ENCODE measurements at places on chromosomes 2 and 18.
A peak's percentile ranks its signal among the peaks of the same experiment; 100 is the strongest.

DNA sequence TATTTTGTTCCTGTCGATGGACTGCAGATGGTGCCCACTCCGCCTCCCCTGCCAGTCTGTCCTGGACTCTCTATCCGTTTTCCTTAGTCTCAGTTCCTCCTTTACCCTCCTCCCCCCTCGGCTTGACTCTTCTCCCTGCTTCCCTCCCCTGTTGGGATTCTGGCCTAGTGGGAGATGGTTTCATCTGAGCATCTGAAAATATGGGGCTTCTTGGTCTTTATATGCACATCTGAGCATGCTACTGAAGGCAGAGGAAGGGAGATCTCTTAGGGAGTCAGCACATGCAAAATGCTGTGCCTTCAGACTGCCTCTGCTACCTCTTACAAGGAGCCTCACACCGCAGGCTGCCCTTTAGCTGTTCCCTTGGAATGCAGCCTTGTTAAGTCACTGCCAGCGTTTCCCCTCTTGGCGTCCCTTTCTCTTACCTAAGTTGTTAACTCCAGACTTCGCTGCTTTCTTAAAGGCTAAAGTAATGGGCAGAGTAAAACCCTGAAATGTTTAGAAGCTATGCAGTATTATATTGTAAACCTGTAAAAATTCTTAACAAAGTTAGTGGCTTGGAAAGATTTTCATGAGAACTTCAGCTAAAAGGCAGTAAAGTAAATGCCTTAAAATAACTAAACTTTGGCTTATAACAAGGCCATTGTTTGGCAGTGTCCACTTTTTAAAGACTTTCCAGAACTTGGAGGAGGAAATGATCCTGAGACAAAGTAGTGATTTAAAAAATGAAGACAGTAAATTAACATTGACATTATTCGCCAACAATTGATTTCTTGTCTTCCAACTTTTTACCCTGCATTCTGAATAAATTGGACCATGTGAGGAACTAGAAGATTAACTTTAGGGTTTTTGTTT, 49.8 kb downstream of the LDLRAD4 start:
- peak; percentile 81 for DNase-seq

DNA sequence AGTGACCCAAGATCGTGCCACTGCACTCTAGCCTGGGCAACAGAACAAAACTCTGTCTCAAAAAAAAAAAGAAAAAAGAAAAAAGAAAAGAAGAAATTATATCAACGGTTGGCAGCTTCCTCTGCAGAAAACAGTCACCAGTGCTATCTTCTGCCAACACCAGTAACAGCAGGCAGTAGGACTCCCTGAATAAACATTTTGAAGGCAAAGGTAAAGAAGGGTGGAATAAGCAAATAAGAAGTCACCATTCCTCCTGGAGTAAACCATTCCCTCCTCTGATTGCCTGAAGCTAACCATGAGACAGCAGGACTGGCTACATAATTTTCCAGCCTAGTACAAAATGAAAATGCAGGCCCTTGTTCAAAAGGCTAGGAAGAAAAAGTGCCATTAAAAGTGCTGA, 9.0 kb upstream of the RNF103 start:
- DNase-seq = no peak

DNA sequence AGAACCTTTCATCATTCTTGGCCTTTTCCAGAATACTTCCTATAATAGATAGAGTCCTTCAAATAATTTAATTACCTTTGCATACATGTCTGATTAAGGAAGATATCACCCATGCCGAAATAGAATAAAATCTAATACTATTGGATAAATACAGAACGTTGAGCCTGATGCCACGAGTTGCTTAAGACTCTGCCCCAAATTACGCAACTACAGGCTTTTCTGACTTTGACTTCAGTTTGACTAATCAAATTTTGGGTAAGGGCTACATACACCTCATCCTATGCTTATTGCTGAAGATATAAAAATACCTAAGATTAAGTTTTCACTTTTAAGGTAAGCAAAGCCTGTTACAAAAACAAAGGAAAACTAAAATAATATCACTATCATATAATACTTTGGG, 1065.1 kb upstream of the NRXN1 start:
- no peak for DNase-seq

DNA sequence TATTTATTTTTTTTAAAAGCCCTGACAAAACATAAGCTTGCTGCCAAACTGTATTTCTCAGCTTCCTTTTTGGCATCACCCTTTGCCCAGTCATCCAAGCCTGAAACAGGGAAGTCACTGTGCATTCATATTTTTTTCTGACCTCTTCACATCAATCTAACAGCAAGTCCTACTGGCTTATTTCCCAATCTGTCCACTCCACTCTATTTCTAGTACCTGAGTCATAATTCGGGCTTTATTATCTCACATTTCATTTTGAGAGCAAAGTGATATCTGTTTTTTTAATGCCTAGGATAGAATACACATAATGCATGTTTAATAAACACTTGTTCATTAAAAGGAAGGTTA, 5.1 kb downstream of the HNMT start:
- DNase-seq = no peak

DNA sequence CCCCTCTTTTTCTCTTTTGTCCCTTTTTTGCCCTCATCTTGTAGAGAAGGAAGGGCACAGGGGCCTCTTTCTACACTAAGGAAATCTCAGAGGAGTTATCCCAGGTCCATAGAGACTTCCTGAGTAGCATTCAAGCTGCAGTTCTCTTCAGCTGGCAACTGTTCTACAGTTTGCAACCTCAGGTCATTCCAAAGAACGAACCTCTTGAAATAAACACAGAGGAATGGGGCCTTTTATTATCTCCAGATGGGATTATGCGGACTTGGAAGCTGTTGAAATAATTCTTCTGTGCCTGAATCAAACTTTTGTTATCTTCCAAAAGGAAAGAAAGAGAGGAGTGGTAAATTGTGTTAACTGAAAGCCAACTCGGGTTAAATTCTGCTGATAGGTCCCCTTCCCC, 31.0 kb upstream of the NFE2L2 start:
- DNase-seq = peak; percentile 46

DNA sequence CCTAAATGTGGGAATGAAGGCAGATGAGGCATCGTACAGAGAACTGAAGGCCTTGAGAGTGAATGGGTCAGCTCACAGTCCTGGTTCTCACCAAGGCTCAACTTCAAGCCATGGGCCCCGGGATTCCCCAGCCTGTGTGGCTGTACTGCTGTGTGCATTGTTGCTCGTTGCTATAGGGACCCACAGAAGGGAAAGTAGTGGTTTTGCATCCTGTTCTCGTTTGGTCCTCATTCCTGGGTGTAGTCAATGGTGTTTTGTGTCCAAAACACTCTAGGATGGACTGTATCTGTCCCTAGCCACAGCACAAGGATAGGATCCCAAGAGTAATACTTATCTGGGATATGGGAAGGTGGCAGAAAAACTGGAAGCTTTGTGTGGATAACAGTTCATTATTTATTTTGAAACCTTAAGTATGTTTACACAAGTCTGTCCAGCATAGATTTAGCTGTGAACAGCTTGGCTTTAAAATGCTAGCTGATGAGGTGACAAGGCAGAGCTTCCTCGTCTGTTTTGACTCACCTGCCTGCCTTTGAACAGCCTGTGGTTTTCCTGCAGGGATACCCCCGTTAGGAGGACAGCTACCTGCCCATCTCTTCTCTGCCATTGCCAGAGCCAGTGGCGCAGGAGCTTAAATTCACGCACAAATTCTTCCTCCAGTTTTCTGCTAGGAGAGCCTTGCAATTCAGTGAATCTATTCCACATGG, 85.0 kb downstream of the WDSUB1 start:
- DNase-seq = no peak

GRCh38 chr2:240604291-240604938, 17.9 kb downstream of the CAPN10 start:
- no peak for DNase-seq

DNA sequence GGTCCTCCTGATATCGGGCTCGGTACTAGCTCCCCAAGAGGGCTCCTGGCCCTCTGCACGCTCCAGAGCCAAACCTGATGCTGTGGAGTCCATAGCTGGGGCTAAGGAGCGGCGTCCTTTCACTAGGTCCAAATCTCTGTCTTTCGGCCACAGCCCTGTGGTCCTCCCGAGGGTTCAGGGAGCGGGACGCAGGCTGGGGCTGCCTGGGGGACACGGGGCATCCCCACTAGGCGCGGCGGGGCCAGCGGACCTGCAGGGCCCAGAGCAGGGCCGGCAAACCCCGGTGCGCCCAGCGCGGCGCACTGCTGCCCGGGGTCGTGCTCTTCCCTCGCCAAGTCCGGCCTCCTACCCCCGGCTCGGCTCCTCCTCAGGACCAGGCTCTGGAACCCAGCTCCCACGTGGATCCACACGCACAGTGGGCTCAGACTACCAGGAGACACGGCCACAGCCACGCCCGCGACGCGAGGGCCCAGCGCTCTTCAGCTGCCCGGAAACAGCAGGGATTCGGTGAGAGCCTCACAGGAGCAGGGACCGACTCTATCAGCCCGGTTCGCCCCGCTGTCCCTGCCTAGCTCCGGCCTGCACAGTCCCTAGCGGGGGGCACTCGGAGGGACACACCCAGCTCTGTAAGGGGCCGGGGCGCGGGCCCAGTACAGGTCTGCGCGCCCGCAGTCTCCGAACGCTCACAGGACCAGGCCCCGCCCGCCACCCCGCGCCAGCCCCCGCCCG, 593 bp downstream of the ZNF514 start:
- peak; percentile 10 for DNase-seq

DNA sequence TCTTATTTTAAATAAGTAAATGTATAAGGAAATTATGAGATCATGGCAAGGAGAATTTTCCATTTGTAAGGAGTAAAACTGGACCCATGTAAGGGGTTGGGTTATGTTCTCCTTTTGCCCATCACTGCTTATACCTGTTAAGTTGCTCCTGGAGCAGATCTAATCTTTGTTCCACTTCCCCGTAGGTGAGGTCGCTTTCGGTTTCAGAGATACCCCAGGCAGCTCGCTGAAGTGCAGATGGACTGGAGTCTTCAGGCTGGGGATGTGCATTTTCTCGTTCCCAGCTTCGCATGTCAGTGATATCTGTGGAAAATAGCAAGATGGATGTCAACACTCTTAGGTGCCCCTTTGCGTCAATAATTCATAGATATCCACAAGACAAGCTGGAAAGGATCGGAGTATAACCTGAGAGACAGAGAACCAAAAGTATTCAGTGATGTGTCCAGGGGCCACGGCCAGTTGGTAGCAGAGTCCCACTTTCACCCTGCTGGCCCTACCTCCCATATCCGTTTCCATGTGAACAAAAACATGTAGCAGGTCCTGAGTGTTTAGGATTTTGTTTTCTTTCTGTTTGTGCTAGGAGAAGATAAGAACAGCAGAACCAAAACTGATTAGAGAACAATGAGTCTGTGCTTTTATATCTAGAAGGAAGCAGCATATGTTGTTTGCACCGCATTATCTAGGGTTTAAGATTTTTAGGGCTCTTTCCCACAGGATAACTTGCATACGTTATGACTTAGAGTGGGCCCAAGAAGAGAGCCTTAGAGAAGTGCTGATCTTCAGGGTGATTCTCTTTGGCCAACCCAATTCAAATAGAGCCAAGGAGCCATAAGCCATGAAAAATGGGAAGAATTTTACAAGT, 36.0 kb downstream of the GCA start:
- DNase-seq = no peak

DNA sequence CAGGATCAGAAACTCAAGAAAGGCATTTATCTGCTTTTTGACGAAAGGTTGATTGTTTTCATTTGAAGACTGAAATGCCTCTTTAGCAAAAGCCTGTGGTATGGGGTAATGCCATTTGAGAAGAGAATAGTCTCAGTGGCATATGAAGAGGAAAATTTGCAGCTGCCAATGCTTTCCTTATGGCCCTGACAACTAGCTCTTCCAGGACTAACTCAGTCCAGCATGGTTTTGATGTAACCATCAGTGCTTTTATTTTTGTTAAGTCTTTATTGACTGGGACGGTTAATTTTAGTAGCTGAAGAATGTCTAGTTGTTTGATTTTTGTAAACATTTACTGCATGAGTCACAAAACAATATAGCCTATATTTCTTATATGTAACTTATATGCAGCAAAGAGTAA, 158.4 kb downstream of the LNPK start:
- DNase-seq = no peak

- DNase-seq = no peak
These were observed 156.0 kb downstream of the SEPTIN10 start for GRCh38 chr2:109457794-109458193.

GRCh38 chr18:50638016-50638883, 78.4 kb downstream of the MAPK4 start:
- no peak for DNase-seq

DNA sequence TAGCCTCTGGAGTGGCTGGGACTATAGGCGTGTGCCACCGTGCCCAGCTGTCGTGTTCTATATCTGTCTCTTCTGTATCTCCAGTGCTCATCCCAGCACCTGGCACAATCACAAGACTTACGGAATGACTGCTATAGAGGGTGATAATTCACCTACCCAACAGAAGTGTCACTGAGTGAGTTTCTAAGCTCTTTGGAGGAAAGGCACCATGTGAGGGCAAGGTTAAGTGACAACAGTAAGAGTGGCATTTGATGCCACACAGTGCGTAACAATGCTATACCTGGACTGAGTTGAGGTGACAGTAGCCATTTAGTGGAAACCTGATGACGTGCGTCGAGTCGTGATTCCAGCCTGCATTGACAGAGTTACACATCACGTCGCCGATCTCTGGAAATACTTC, 89.0 kb downstream of the KCTD1 start:
- no peak for DNase-seq

DNA sequence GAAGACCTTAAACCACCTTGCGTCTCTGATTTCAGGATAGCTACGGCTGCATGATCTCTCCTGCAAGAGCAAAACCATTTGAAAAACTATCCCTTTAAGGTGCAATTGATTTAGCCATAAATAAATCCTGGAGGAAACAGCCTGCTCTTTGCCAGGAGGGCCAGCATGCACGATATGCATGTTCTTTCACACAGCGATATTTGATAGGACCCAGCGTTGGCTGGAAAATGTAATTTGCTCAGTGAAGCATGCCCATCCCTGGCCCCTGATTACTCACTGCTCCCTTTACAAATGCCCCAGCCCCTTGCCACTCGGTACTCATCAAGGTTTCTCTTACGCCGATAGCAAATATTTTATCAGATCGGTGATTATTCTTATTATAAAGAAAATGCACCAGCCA, 315.4 kb downstream of the CDH2 start:
- DNase-seq = no peak

All from skin of body (tissue), 3 donors.